ENCODE measurements at places on chromosomes 4 and X.

- H3K4me1 ChIP-seq: no peaks in the 10 kb centered on the region
- H3K4me3 ChIP-seq: no peak overlapping the region
- no peaks in the 10 kb centered on the region for H3K27me3 ChIP-seq
- no peak overlapping the region for H3K27ac ChIP-seq
Measured at GRCh38 chr4:93646233-93646930, 182.2 kb upstream of the ATOH1 start.

- no peak for DNase-seq
- no peaks in the 10 kb centered on the region for H3K27me3 ChIP-seq
- no peak overlapping the region for H3K4me3 ChIP-seq
- H3K36me3 ChIP-seq: no peaks in the 10 kb centered on the region
- H3K4me1 ChIP-seq: no peaks in the 10 kb centered on the region
Measured at GRCh38 chr4:103842076-103842475, 122.3 kb upstream of the TACR3 start.

DNA sequence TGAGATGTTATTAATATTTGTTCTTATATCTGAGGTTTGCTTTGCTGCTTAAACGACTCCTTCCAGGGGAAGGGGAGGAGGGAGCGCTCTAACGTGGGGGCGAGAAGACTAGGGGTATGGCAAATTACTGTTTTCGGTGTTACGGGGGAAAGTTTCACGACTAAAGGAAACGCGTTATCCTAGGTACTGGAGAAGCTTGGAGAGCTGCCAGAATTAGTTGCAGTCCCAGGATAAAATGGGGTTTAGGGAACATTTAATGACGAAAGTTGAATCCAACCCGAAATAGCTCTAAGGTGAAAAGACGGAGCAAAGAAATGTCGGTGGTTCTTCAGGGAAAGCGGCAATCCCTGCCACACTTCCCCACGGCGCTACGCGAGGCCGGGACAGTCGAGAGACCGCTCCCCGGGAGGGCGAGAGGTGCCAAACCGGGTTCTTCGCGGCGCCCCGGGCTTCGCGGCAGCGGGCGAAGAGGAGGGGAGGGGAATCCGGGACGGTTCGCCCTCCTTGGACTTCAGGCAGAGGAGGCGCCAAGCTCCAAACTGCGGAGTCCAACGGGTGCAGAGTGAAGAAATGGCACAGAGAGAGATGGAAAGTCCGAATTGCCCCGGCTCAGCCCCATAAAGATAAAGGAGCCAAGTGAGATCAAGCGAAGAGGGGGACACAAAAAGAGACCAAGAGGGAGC is 724 bp downstream of the THOC2 start:
- H3K36me3 ChIP-seq: no peaks in the 10 kb centered on the region
- H3K27me3 ChIP-seq: no peaks in the 10 kb centered on the region
- peak; percentile 26 for DNase-seq
- H3K27ac ChIP-seq: peak overlapping the region; percentile 78
- peak overlapping the region; percentile 60 for H3K4me3 ChIP-seq

- H3K27me3 ChIP-seq: no peaks in the 10 kb centered on the region
- H3K36me3 ChIP-seq: no peaks in the 10 kb centered on the region
- no peak overlapping the region for H3K4me3 ChIP-seq
- H3K27ac ChIP-seq: no peak overlapping the region
- no peaks in the 10 kb centered on the region for H3K4me1 ChIP-seq
Measured at GRCh38 chr4:47413521-47413920, 50.0 kb downstream of the COMMD8 start.
